Small intestine (tissue), 16 donors: ENCODE measurements at places on chromosomes 11 and 22. TPM values are rescaled to one million over a fixed set of nuclear protein-coding genes. Genes with fewer than 3 reads are reported as not detected.

DNA sequence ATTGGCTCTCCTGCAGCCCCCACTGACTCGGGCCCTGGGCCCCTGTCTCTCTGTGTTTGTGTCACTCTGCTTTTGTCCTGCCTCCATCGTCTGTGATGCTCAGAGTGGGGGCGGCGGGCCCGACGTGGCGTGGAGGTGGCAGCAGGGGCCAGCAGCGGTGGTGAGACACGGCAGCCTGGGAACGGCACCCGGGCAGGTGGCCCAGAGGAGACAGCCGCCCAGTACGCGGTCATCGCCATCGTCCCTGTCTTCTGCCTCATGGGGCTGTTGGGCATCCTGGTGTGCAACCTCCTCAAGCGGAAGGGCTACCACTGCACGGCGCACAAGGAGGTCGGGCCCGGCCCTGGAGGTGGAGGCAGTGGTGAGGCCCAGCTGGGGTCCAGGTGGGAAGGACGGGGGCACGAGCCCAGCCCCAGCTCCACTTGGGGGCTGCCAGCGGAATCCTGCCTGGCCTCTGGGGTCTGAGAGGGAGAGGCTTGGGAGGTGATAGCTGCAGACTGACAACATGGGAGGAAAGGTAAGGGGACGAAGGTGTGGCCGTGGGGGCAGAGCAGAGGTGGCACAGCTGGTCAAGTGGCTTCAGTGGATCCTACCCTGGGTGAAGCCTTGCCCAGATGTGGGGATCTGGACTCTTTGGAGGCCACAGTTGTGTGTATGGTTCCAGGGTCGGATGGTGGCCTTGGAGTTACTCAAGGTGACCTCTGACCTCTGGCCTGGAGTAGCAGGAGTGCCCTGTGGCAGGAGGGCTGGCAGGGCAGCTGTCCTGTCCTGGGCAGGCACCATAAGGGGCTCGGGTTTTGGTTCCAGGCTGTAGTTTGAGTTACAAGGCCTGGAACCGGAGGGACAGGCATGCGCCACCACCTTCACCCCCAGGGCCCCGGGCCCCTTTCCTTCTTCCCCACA is 16.2 kb downstream of the RELT start:
- no peak overlapping the region for H3K4me3 ChIP-seq
- H3K27me3 ChIP-seq: no peaks in the 10 kb centered on the region
- H3K36me3 ChIP-seq: no peaks in the 10 kb centered on the region
- H3K4me1 ChIP-seq: no peaks in the 10 kb centered on the region

DNA sequence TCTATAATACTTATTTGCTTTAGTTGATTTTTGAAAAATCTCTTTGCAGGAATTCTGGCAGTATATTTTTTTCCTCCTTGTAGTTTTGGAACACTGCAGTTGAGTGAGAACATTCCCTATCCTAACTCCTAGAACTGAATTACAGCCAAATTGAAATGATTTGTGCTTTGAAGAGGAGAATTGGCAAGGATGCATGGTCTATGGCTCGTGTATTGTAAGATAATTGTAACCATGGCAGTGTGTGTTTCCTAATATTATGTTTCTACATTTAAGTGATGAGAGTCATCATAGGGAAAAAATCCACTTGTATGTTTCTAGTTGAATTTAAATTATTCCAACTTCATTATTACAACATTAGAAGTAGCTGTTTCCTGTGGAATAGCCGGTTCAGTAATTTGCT is 80.9 kb upstream of the MYO18B start:
- no peaks in the 10 kb centered on the region for H3K4me1 ChIP-seq
- no peaks in the 10 kb centered on the region for H3K27me3 ChIP-seq
- DNase-seq: no peak
- no peaks in the 10 kb centered on the region for H3K36me3 ChIP-seq
- no peak overlapping the region for H3K4me3 ChIP-seq

- peak overlapping the region; percentile 8 for H3K27ac ChIP-seq
- H3K4me1 ChIP-seq: no peaks in the 10 kb centered on the region
- DNase-seq: no peak
- no peaks in the 10 kb centered on the region for H3K36me3 ChIP-seq
- no peak overlapping the region for H3K4me3 ChIP-seq
Measured at GRCh38 chr11:72635309-72635915, 38.8 kb downstream of the PDE2A start.

GRCh38 chr11:9616042-9616675 is 42.7 kb downstream of the WEE1 start:
- H3K36me3 ChIP-seq: no peaks in the 10 kb centered on the region
- H3K27me3 ChIP-seq: no peaks in the 10 kb centered on the region

The YAP1 gene
- polyA plus RNA-seq: 79.4 TPM

GRCh38 chr22:23281406-23282088 is 101.2 kb downstream of the BCR start:
- H3K27ac ChIP-seq: no peak overlapping the region
- no peaks in the 10 kb centered on the region for H3K27me3 ChIP-seq
- H3K4me1 ChIP-seq: no peaks in the 10 kb centered on the region
- H3K4me3 ChIP-seq: no peak overlapping the region
- peak; percentile 83 for DNase-seq
- peaks cover 7% of the 10 kb centered on the region for H3K36me3 ChIP-seq

GRCh38 chr11:100963375-100963774 is 166.2 kb downstream of the PGR start:
- no peak overlapping the region for H3K27ac ChIP-seq
- H3K27me3 ChIP-seq: no peaks in the 10 kb centered on the region
- H3K36me3 ChIP-seq: peaks cover 11% of the 10 kb centered on the region
- H3K4me3 ChIP-seq: no peak overlapping the region
- no peak for DNase-seq

DNA sequence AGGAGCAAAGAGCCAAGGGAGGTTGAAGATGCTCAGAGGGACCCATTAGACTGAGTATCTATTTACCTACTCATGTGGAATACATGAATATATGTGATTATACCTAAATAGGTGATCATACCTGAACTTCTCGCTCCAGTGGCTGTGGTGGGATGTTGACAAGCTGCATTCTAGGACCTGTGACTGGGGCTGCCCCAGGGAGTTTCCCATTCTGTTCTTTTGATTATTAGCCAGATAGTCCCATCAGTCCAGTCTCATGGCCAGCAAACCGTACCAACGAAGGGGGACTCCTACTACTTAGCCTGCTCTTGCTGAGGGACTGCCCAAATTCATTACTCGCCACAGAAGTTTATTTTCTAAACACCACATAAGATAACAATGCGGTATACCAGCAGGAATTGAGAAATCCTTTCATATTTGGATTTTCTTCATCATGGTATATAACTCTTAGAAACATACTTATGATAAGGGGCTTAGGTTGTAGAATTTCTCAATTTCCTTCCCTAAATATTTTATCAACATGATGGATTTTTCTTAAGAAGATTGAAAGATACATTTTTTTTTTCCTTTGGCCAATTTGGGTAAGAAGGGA is 273.9 kb downstream of the NTM start:
- H3K4me1 ChIP-seq: no peaks in the 10 kb centered on the region
- H3K4me3 ChIP-seq: no peak overlapping the region
- no peaks in the 10 kb centered on the region for H3K36me3 ChIP-seq
- H3K27ac ChIP-seq: no peak overlapping the region
- H3K27me3 ChIP-seq: no peaks in the 10 kb centered on the region
- no peak for DNase-seq

- DNase-seq: no peak
- H3K4me1 ChIP-seq: no peaks in the 10 kb centered on the region
- H3K27ac ChIP-seq: peak within 1 kb of the TSS; percentile 71
- H3K36me3 ChIP-seq: no peaks in the 10 kb centered on the region
Measured at GRCh38 chr11:124897674-124898262, at the start of gene ROBO4. Gene ROBO4 (minus strand): TSS chr11:124897865. CDS start chr11:124897795, 70 bp downstream.

DNA sequence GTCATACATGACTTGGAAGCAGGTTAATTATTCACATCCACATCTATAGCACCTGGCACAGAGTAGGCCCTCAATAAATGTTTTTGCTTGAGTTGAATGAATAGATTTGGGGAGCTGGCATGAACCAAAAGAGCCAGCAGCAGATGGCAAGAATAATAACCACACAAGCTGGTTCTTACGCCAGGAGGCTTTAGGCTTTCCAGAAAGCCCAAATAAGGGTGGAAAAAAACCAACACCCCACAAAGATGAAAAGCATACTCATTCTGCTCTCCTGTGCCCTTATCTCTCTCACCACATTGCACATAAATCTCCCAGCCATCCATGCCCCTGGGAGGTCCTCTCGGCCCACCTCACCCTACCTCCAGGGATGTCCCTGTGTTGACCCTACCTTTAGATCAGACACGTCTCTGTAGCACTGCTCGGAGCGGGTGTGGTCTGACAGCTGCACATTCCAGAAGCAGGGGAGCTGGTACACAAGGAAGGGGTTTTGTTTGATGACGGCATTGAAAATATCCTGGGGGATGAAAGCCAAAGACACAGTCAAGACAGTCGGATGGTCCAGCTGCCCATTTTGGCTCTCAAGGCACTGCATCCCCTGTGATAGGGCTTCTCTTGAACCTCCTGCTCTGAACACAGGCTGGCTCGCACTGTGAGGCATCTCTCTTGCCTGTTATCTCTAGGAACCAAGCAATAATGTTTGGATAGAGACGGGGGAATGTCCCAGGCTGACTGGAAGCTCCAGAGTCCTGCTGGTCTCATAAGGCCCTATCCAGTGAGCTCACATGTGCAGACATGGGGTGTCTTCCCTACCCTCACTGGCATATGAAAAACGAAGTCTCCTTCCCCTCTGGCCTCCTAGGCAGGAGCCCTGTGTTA is 323.6 kb upstream of the SYN3 start:
- no peaks in the 10 kb centered on the region for H3K36me3 ChIP-seq
- no peaks in the 10 kb centered on the region for H3K27me3 ChIP-seq
- no peak overlapping the region for H3K27ac ChIP-seq
- DNase-seq: no peak

DNA sequence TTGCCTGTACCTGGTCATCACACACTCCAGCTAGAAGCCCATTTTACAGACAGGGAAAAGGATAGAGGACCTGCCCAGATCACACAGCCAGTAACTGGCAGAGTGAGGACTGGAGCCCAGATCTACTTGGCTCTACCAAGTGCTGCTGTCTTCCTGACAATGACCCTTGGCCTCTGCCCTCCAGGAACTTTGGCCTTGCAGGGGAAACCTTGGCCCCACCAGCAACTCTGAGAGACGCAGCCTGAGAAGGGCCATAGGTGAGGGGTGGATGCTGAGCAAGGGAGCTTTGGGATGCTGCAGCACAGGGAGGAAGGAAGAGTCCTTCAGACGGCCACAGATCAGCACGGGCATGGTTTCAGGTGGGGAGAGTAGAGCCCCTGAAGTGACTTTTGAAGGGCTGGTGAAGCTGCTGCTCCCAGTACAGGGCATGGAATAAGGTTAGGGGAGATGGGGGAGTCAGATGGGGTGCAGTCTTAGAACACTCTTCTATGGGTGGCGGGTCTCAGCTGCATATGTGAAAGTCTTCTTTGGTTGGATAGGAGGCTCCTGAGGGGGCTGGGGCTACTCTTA is 2.0 kb upstream of the CAPN5 start:
- no peaks in the 10 kb centered on the region for H3K36me3 ChIP-seq
- H3K27ac ChIP-seq: no peak overlapping the region
- peaks cover 5% of the 10 kb centered on the region for H3K4me1 ChIP-seq
- no peak for DNase-seq

DNA sequence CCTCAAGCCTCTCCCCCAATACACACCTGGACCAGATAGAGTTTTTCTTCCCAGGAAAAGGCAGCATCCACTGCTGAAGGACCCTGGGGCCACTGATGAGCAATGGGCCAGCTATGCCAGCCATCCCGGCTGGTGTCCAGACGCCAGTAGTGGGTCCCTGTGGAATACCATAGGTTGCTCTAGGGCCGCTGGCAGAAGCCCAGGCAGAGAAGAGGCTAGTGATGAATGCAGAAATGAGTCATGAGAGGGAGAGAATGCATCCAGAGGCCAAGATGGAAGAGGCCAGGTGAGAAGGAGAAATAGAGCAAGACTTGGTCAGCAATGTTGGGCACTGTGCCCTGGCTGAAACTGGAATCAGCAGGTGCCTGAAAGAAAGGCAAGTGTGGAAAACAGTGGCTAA is 8.9 kb downstream of the HPX start:
- H3K36me3 ChIP-seq: no peaks in the 10 kb centered on the region
- no peaks in the 10 kb centered on the region for H3K4me1 ChIP-seq
- DNase-seq: no peak
- no peak overlapping the region for H3K27ac ChIP-seq
- H3K27me3 ChIP-seq: no peaks in the 10 kb centered on the region

The KIRREL3 gene
- not detected for polyA plus RNA-seq

DNA sequence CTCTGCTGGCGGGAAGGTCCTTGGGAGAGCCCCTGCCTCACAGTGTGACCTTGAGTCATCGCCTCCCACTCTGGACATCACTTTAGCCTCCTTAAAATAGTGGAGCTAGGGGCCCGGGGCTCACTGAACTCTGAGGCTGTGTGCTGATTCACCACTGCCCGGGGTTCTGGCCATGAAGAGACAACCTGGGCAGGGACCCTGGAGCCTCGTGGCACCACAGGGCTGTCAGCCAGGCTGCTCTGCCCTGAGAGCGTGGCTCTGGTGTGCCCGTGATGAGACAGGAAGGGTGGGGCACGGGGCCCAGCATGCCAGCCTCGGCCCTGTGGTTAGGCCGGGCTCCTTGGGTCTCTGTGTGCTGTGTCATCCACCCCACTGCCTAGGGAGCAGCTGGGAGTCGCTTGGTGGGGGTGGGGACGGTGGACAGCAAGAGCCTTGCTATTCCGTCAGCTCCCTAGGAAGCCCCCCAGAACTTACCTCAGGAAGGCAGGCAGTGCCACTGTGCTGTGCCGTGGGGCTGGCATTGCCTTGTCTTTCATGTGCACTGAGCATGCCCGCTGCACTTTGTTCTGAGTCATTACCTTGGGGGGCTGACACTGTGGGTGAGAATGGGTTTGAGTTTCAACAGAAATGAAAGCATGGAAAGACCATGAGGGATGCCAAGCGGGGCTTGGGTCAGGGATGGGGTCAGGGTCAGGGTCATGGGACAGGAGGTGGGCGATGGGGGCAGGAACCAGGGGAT is 31.7 kb downstream of the TPCN2 start:
- no peak for DNase-seq
- H3K4me3 ChIP-seq: no peak overlapping the region

- peak overlapping the region; percentile 37 for H3K27ac ChIP-seq
- no peaks in the 10 kb centered on the region for H3K36me3 ChIP-seq
- DNase-seq: peak; percentile 86
- no peaks in the 10 kb centered on the region for H3K27me3 ChIP-seq
- H3K4me1 ChIP-seq: peaks cover 2% of the 10 kb centered on the region
Measured at GRCh38 chr22:19986410-19987341, 29.9 kb downstream of the ARVCF start.

GRCh38 chr22:19526702-19527111 is 2.5 kb upstream of the CLDN5 start:
- H3K4me3 ChIP-seq: no peak overlapping the region
- no peaks in the 10 kb centered on the region for H3K4me1 ChIP-seq
- DNase-seq: no peak
- no peak overlapping the region for H3K27ac ChIP-seq
- H3K27me3 ChIP-seq: peaks cover 40% of the 10 kb centered on the region

GRCh38 chr11:94567181-94567670 is at the start of gene PIWIL4:
Gene PIWIL4 (plus strand): TSS chr11:94567368. CDS start chr11:94567519, 151 bp downstream.
- no peak for DNase-seq
- no peaks in the 10 kb centered on the region for H3K27me3 ChIP-seq
- H3K27ac ChIP-seq: no peak within 1 kb of the TSS
- peaks cover 4% of the 10 kb centered on the region for H3K4me1 ChIP-seq
- no peaks in the 10 kb centered on the region for H3K36me3 ChIP-seq
